SJCRH30 (cell line): ENCODE measurements at places on chromosomes 2 and 18.
A peak's percentile ranks its signal among the peaks of the same experiment; 100 is the strongest.

DNA sequence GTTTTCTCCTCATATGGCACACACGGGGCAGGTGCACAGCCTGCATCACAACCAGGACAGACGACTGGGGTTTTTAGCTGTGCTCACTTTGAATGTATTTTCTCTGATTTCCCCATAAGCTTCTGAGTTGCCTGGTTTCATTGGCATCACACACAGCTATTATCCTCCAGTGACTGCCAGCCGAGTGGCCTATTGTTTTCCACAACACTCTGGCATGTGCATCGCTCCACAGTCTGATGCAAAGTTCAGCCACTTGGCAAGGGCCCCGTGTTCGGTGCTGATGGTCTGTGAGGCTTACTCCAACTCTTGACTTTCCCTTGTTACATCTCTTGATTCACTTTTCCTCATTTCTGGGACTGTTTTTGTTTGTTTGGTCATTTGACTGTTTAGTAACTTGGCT is 593.1 kb downstream of the CBLN2 start:
- no peak overlapping the region for H3K27ac ChIP-seq
- H3K4me1 ChIP-seq: no peaks in the 10 kb centered on the region
- no peak overlapping the region for H3K4me3 ChIP-seq
- no peak for DNase-seq
- H3K27me3 ChIP-seq: no peaks in the 10 kb centered on the region

GRCh38 chr2:145040433-145040832 is 520.5 kb upstream of the ZEB2 start:
- H3K27me3 ChIP-seq: no peaks in the 10 kb centered on the region
- H3K36me3 ChIP-seq: no peaks in the 10 kb centered on the region
- DNase-seq: no peak
- H3K4me3 ChIP-seq: no peak overlapping the region

GRCh38 chr2:210562091-210562490 is 5.7 kb downstream of the CPS1 start:
- H3K27me3 ChIP-seq: no peaks in the 10 kb centered on the region
- peaks cover 7% of the 10 kb centered on the region; the same call in 1 of the 2 replicates for H3K4me1 ChIP-seq
- no peak overlapping the region for H3K27ac ChIP-seq
- no peak for DNase-seq

DNA sequence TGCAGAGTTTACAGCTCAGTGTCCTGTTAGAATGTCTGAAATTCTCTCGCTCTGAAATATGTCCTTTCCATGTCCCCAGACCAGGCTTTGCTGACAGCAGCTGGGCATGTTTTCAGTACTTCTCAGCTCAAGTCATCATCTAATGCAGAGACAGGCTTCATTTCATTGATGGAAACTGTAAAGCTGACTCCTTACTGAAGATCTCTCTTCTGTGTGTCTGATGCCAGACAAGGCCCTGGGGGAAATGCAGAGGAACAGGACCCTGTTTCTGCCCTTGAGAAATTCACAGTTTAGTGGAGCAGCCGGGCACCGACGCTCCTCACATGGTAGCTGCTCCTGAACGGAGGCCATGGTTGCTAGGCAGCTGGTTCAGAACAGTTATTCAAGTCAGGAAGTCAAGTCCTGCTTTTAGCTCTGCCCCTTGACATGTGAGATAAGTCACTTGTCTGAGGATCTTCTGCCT is 24.6 kb upstream of the FZD7 start:
- peaks cover 9% of the 10 kb centered on the region for H3K4me1 ChIP-seq
- no peak overlapping the region for H3K4me3 ChIP-seq
- H3K27me3 ChIP-seq: no peaks in the 10 kb centered on the region
- H3K36me3 ChIP-seq: no peaks in the 10 kb centered on the region
- H3K27ac ChIP-seq: no peak overlapping the region
- no peak for DNase-seq

- H3K4me1 ChIP-seq: no peaks in the 10 kb centered on the region
- no peaks in the 10 kb centered on the region for H3K36me3 ChIP-seq
- no peak for DNase-seq
- H3K27ac ChIP-seq: no peak overlapping the region
- no peak overlapping the region for H3K4me3 ChIP-seq
Measured at GRCh38 chr18:24504401-24504800, 44.0 kb downstream of the HRH4 start.

DNA sequence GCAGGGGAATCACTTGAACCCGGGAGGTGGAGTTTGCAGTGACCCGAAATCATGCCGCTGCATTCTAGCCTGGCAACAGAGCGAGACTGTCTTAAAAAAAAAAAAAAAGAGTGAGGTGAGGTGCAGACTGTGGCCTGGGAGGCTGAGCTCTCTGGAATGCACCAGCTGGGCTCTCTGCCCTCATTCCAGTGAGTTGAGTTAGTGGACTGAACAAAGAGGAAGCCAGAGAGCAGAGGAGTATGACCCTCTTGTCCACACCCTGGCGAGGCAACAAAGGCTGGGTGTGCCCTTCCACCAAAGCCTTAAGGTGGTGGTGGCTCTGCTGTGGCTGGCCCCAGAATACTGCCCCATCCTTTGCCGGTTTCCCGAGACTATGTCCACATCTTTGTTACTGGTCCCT is 71.3 kb upstream of the ACKR3 start:
- H3K36me3 ChIP-seq: no peaks in the 10 kb centered on the region
- no peak overlapping the region for H3K4me3 ChIP-seq
- no peaks in the 10 kb centered on the region for H3K27me3 ChIP-seq
- no peak overlapping the region for H3K27ac ChIP-seq
- DNase-seq: peak; percentile 28

- no peaks in the 10 kb centered on the region for H3K4me1 ChIP-seq
- H3K4me3 ChIP-seq: no peak overlapping the region
- H3K27me3 ChIP-seq: peaks cover 5% of the 10 kb centered on the region; the same call in 1 of the 2 replicates
- H3K36me3 ChIP-seq: no peaks in the 10 kb centered on the region
Measured at GRCh38 chr2:169208026-169208425, 138.7 kb downstream of the DHRS9 start.

DNA sequence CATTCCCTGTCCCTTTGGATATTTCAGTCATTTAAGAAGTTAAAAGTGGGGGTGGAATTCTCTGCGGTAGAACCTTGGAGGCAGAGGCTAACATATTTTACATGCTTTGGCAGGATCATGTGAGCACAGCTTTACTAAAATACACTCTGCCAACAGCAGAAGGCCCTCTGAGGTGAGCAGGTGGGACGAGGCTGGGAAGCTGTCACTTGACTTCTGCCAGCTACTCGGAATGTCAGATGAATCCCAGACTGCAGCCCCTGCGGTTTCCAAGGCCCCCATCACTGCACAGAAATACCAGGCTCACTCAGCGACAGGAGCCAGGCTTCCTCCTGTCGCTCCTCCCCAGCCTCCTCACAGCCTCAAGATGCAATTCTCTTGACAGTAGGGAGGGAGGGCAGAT is 220.9 kb upstream of the REV1 start:
- H3K4me1 ChIP-seq: no peaks in the 10 kb centered on the region
- no peak for DNase-seq
- no peak overlapping the region for H3K27ac ChIP-seq
- H3K36me3 ChIP-seq: no peaks in the 10 kb centered on the region

DNA sequence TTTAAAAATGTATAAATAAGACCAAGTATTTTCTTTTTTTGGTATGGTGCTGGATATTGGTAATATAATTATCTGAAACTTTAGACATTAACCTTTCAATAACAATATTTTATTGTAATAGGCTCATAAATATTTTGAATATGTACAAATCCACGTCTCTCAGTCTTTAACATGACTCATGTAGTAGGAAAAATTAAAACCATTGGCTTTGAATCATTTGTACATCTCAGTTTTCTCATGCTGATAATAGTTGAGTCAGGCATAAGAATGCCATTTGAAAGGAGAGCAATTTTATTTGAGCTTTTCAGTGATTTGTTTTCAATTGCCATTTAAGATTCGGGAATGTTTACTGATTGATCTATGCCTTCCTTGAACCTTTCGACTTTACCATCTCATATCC is 364.8 kb downstream of the TGIF1 start:
- H3K36me3 ChIP-seq: no peaks in the 10 kb centered on the region
- no peak overlapping the region for H3K4me3 ChIP-seq
- H3K27ac ChIP-seq: no peak overlapping the region

DNA sequence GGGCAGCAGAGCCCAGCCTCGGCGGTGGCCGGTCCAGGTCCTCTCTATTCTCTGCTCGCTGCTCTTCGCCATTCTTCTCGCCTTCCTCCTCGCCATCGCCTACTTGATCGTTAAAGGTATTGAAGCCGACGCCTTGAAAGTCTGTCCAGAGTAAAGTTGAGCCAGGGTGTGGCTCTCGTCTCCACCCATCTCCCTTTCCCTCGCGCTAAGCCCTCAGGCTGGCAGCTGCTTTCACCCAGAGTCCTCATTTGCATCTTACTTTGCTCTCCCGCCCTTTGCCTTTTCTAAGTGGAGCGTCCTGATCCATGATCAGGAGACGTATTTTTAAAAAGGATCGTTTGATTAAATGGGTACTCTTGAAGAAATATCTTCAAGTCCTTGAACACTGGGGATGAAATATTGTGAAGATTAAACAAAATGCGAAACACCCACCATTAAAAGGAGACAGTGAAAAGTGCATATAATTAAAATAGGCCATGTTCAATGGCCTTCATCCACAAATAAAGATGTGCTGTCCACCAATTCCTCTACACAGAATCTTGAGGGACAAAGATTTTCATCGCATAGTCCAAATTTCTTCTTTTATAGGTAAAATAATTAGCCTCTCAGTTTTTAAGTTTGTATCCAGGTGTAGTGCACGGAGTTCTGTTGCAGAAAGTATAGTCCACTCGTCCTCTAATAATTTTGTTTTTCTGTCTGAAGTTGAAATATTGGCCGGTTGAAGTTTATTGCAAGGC is 657 bp downstream of the ARL6IP6 start:
- H3K27ac ChIP-seq: peak overlapping the region; percentile 97
- H3K4me3 ChIP-seq: peak overlapping the region; percentile 88

- no peak overlapping the region for H3K4me3 ChIP-seq
- H3K27ac ChIP-seq: no peak overlapping the region
- no peak for DNase-seq
- H3K36me3 ChIP-seq: no peaks in the 10 kb centered on the region
- H3K27me3 ChIP-seq: no peaks in the 10 kb centered on the region; the same call in 1 of the 2 replicates
Measured at GRCh38 chr2:232941912-232942594, 71.0 kb downstream of the NGEF start.

GRCh38 chr2:100008956-100009355 is 133.4 kb downstream of the AFF3 start:
- no peak overlapping the region for H3K4me3 ChIP-seq
- DNase-seq: no peak
- H3K36me3 ChIP-seq: no peaks in the 10 kb centered on the region
- no peaks in the 10 kb centered on the region for H3K4me1 ChIP-seq
- H3K27ac ChIP-seq: no peak overlapping the region
- H3K27me3 ChIP-seq: no peaks in the 10 kb centered on the region

DNA sequence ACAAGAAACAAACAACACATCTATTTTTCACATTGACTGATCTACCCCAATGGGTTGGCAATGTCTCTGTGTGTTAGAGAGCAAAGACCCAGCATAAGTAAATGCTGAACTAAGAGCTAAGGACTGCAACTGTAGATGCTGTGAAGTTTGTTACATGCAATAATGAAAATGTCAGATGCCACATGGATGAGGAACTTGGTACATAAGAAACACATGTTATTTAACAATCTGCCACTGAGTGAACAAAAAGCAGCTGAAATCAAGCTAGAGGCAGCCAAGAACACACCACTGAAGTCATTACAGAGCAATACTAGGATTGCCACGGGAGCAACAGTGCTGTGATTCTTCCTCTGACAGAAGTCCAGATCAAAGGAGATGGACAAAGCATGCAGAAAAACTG is 389.4 kb downstream of the CDH2 start:
- no peak overlapping the region for H3K4me3 ChIP-seq
- no peaks in the 10 kb centered on the region for H3K36me3 ChIP-seq
- H3K4me1 ChIP-seq: no peaks in the 10 kb centered on the region
- H3K27me3 ChIP-seq: no peaks in the 10 kb centered on the region
- no peak overlapping the region for H3K27ac ChIP-seq

- H3K27ac ChIP-seq: no peak overlapping the region
- no peaks in the 10 kb centered on the region for H3K36me3 ChIP-seq
- H3K4me1 ChIP-seq: peaks cover 2% of the 10 kb centered on the region; the same call in 1 of the 2 replicates
- H3K27me3 ChIP-seq: no peaks in the 10 kb centered on the region
Measured at GRCh38 chr2:148939271-148939670, 64.2 kb downstream of the KIF5C start.

GRCh38 chr18:7467708-7468466 is 99.2 kb upstream of the PTPRM start:
- H3K27me3 ChIP-seq: no peaks in the 10 kb centered on the region
- H3K36me3 ChIP-seq: no peaks in the 10 kb centered on the region
- H3K4me1 ChIP-seq: no peaks in the 10 kb centered on the region
- no peak overlapping the region for H3K27ac ChIP-seq
- DNase-seq: peak; percentile 56

- H3K4me3 ChIP-seq: no peak overlapping the region
- H3K27me3 ChIP-seq: no peaks in the 10 kb centered on the region
- no peak overlapping the region for H3K27ac ChIP-seq
- no peaks in the 10 kb centered on the region for H3K4me1 ChIP-seq
- DNase-seq: no peak
- no peaks in the 10 kb centered on the region for H3K36me3 ChIP-seq
Measured at GRCh38 chr2:128782411-128783192, 463.9 kb upstream of the HS6ST1 start.

GRCh38 chr2:235598026-235598425 is 104.2 kb downstream of the AGAP1 start:
- no peaks in the 10 kb centered on the region for H3K36me3 ChIP-seq
- no peaks in the 10 kb centered on the region for H3K27me3 ChIP-seq
- H3K4me1 ChIP-seq: no peaks in the 10 kb centered on the region
- DNase-seq: no peak

GRCh38 chr2:32489061-32489460 is 132.2 kb downstream of the BIRC6 start:
- H3K4me1 ChIP-seq: no peaks in the 10 kb centered on the region
- no peak overlapping the region for H3K4me3 ChIP-seq
- no peaks in the 10 kb centered on the region for H3K27me3 ChIP-seq
- no peak for DNase-seq

DNA sequence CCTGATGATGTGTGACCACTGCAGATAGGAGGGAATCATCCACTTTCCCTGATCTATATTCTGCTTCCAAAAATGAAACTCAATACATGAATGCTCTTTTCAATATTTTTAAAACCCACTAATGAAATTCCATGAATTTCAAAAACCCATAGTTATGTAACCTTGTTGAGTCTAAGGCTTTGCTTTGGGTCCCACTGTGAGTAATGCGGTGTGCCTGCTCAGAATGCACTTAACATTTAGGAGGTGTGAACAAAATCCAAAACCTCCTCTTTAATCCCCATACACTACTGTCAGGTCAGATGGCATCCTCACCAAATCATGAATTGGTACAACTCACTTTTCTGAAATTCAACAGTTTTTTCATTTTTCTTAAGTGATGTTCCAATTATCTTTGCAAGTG is 50.4 kb downstream of the CCDC93 start:
- no peak overlapping the region for H3K27ac ChIP-seq
- H3K27me3 ChIP-seq: no peaks in the 10 kb centered on the region
- H3K4me1 ChIP-seq: no peaks in the 10 kb centered on the region
- no peak for DNase-seq

- no peak overlapping the region for H3K4me3 ChIP-seq
- peak; percentile 50 for DNase-seq
- no peaks in the 10 kb centered on the region for H3K36me3 ChIP-seq
- H3K4me1 ChIP-seq: peaks cover 31% of the 10 kb centered on the region
Measured at GRCh38 chr2:128380961-128381938, 62.6 kb upstream of the HS6ST1 start.
